Stimulated activated CD8-positive, alpha-beta memory T cell treated with anti-CD3 and anti-CD28 coated beads, Interleukin-15, amount 100 ng/mL, for 48 hours (primary cell): ENCODE measurements at places on chromosomes 7 and 10.

DNA sequence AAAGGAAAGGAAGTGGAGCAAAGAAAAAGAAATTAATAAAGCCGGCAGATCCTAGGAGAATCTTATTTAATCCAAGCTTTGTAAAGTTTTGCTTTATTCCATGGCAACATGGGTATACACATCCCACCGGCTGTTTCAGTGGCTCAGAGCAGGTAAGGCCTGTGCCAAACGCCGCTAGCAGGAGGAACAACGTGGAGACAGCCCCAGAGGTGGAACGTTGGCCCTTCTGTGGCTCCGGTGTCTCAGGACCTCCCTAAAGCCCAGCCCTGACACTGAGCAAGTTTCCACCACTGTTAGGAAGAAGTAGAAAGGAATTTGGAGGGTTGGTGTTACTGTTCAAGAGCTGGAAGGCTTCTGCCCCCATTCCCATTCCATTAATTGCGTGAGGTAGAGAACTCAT is 52.0 kb downstream of the EGFR start:
- DNase-seq = no peak

GRCh38 chr10:60016794-60017193 is 110.4 kb upstream of the CCDC6 start:
- no peak for DNase-seq

- peak; percentile 17 for DNase-seq
These were observed 1378.7 kb downstream of the XPNPEP1 start for GRCh38 chr10:108544500-108545120.

- no peak for DNase-seq
These were observed 296.9 kb upstream of the DGKB start for GRCh38 chr7:15199482-15199881.
